T47D (cell line): ENCODE measurements at places on chromosomes 1 and 21.

DNA sequence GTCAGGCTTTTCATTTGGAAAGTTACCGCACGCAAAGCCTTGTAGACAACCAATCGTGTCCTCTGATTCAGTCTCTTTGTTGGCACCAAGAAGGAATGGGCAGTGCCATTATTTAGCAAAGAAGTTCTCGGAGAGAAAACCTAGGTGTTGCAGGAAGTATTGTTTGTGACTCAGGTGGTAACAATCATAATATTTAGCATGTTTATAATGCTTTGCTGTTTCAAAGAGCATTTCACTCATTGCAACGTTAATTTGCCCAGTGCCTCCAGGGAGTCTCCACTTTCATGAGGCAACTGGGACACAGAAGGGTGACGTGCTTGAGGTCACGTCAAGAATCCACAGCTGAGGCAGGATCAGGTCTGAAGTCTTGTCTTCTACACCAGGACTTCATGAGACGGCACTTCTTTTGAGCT is 31.4 kb downstream of the STPG1 start:
- DNase-seq = no peak

DNA sequence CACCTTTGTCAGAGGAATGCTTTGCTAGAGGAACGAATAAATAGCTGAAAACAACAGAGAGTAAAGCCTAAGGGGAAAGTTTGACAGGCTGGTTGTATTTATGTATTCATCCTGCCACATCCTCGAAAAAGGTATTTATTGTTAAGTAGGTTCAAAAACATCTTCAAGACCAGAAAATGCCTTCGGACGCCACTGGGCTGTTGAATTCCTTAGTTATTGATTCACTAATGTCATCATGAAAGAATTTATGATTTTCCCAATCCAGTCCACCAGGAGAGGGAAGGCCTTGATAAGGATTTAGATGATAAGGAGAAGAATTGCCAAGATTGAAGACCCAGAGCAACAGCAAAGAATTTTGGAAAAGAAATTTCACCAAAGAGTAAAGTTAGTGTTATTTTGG is 35.2 kb upstream of the MAB21L3 start:
- DNase-seq = no peak

GRCh38 chr1:218848009-218848408 is 325.7 kb upstream of the LYPLAL1 start:
- DNase-seq = peak; percentile 14

GRCh38 chr1:14486401-14487201 is 111.9 kb upstream of the KAZN start:
- DNase-seq = no peak

DNA sequence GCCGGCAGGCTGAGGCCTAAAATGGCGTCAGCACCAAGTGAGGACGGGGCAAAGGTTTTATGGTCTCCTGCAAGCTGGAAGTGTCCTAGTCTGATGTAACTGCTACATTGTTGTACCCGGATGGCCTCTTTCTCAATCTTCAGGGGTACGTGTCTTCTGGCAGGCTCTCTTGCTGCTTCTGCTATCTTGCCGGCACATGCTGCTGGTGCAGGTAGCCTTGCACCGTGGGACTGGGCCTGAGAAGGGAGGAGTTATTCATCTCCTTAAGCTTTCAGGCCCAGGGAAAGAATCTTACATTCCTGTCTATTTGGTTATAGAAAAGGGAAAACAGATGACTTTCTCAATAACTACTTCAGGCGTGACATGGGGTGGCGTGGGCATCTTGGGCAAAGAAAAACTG is 72.2 kb downstream of the ZNF678 start:
- no peak for DNase-seq

DNA sequence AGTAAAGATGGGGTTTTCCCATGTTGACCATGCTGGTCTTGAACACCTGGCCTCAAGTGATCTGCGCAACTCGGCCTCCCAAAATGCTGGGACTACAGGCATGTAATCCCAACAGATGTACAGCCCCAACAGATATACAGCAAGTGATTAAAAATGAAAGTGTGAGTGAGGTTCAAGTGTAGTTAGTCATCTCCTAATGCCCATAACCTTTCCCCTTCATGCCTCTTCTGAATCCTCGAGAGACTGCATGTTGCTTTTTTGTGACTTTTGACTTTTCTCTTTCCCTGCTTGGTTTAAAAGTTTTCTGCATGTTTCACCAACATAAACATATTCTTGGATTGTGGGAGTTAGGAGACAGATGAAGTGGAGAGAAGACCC is 31.2 kb downstream of the KCNK2 start:
- no peak for DNase-seq

GRCh38 chr1:55854911-55855310 is 639.7 kb upstream of the USP24 start:
- no peak for DNase-seq

- no peak for DNase-seq
Measured at GRCh38 chr1:76269155-76269554, 194.6 kb downstream of the ST6GALNAC3 start.

- DNase-seq = no peak
Measured at GRCh38 chr1:215054266-215054665, 28.3 kb upstream of the KCNK2 start.

- DNase-seq = no peak
Measured at GRCh38 chr1:109985247-109986053, 885 bp downstream of the AHCYL1 start.

DNA sequence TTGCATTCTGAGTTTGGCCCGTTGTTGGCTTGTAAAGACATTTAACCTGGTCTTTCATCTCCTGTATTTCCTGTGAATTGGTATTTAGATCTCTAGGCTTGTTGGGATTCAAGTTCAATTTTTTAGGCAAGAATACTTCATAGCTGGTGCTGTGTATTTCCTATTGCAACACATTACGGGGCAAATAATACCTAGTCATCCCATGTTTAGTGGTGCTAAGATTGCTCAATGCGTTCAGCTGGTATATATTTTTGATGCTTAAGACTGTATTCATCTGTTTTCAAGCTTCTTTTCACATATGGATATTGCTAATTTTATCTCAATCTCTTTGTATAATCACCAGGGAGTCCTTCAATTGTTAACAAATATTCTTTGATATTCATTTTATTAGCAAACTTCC is 87.5 kb upstream of the ZBTB18 start:
- DNase-seq = no peak

DNA sequence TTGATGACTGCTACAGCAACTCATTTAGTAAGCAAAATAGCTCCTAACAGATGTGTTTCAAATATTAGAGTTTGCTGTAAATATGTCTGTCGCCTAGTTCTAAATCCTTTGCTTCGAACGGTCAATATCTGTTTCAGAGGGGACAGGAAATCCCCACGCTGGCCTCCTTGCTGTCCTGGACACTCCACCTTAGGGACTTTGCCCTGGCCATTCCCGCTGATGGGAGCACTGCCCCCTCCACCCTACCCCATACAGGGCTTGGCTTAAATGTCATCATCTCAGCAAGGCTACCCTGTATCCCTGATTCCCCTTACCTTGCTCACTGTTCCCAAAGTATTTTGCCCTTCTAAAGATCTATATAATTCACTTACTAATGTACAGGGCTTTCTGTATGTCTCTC is 86.1 kb upstream of the HIVEP3 start:
- no peak for DNase-seq

- no peak for DNase-seq
Measured at GRCh38 chr21:39555911-39556590, 56.7 kb upstream of the B3GALT5 start.

GRCh38 chr1:29470087-29470787 is 233.9 kb downstream of the PTPRU start:
- no peak for DNase-seq

DNA sequence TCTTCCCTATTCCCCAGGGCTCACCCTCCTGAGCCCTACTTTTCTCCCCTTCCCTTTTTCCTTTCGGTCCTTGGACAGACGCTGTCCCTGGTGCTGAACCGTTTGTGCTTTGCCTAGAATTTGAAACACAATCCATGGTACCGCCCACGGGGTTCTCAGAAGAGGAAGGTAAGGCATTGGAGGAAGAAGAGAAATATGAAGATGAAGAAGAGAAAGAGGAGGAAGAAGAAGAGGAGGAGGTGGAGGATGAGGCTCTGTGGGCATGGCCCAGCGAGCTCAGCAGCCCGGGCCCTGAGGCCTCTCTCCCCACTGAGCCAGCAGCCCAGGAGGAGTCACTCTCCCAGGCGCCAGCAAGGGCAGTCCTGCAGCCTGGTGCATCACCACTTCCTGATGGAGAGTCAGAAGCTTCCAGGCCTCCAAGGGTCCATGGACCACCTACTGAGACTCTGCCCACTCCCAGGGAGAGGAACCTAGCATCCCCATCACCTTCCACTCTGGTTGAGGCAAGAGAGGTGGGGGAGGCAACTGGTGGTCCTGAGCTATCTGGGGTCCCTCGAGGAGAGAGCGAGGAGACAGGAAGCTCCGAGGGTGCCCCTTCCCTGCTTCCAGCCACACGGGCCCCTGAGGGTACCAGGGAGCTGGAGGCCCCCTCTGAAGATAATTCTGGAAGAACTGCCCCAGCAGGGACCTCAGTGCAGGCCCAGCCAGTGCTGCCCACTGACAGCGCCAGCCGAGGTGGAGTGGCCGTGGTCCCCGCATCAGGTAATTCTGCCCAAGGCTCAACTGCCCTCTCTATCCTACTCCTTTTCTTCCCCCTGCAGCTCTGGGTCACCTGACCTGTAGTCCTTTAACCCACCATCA is 10.4 kb downstream of the BCAN start:
- DNase-seq = peak; percentile 92

- DNase-seq = no peak
Measured at GRCh38 chr1:44926311-44926781, 60.0 kb downstream of the EIF2B3 start.

DNA sequence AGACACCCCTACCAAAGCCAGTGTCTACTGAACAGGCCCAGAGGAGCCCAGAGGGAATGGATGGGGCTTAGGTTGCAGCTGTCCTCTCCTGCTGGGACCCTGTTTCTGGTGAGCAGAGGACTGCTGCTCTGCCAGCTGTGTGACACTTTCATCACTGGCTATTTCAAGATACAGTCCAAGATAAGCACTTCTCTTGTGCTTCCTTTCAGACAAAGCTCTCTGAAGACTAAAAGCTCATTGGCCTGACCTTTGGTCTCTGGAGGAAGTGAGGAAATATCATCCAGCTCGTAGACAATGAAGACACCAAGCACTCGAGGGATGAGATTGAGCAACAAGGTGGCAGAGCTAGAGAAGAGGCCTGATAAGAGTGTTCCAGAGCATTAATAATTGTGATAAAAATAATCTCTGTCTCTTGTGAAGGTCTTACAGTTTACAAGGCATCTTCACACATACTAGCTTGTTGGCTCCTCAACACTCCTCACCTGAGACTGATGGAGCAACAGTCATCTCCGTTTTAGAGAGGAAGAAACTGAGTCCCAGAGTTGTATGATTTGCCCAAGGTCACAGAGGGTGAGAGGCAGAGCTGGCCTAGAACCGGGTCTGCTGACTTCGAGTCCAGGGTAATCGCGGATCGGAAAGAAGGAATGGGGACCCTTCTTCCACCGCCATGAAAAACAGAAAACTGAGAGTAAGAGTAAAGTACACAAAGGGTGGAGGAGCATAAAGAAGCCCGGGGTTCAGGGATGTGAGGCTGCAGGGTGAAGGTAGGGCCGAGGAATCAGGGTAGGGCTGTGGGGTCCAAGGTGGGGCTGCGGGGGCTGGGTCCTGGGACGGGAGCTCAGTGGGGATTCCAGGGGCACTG is 666 bp downstream of the PAFAH2 start:
- no peak for DNase-seq

DNA sequence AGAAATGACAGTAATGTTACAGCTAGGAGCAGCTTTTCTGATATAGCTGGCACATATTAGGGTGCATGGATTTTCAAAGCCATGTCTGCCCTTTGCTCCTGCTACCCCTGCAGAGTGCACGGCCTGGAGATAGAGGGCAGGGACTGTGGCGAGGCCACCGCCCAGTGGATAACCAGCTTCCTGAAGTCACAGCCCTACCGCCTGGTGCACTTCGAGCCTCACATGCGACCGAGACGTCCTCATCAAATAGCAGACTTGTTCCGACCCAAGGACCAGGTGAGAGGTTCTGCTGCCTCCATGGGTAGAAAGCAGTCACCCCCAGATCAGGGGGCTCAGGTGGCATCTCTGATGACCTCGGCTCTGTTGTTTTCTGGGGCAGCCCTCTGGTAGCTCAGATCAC is 9.8 kb downstream of the MTARC1 start:
- DNase-seq = no peak
